Karpas-422 (cell line): ENCODE measurements at places on chromosomes 16 and 17. TPM values are rescaled to one million over a fixed set of nuclear protein-coding genes. Genes with fewer than 3 reads are reported as not detected.

GRCh38 chr16:70759666-70760065 is 41.3 kb downstream of the VAC14 start:
- no peaks in the 10 kb centered on the region for H3K27me3 ChIP-seq
- no peaks in the 10 kb centered on the region for H3K4me1 ChIP-seq
- no peak for DNase-seq
- no peak overlapping the region for H3K4me3 ChIP-seq
- H3K36me3 ChIP-seq = no peaks in the 10 kb centered on the region

GRCh38 chr17:37833237-37833859 is 88.5 kb upstream of the HNF1B start:
- H3K36me3 ChIP-seq = no peaks in the 10 kb centered on the region
- H3K27me3 ChIP-seq = no peaks in the 10 kb centered on the region
- peaks cover 56% of the 10 kb centered on the region for H3K4me1 ChIP-seq
- no peak for DNase-seq
- H3K27ac ChIP-seq = no peak overlapping the region

DNA sequence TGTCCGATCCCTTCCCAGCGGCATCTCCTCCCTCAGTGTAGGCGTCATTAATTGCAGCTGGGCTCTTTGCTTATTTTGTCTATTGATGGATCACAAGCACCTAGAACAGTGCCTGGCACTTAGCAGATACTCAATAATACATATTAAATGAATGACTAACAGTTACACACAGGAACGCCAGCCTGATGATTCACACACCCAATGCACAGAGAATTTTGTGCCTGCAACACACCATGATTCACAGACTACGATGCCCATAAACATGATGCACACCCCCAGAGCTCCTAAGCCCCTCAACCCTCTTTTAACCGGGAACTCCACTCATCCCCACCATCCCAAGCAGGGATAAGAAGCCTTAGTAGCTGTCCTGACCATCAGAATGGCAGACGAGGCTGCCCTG is 66.6 kb upstream of the TMEM97 start:
- no peaks in the 10 kb centered on the region for H3K27me3 ChIP-seq
- H3K4me3 ChIP-seq = no peak overlapping the region
- no peak overlapping the region for H3K27ac ChIP-seq
- peaks cover 10% of the 10 kb centered on the region for H3K4me1 ChIP-seq

- no peaks in the 10 kb centered on the region for H3K27me3 ChIP-seq
- H3K4me3 ChIP-seq = no peak overlapping the region
- no peaks in the 10 kb centered on the region for H3K4me1 ChIP-seq
- no peak for DNase-seq
- H3K27ac ChIP-seq = no peak overlapping the region
Observed at GRCh38 chr17:70905796-70906195, 736.5 kb downstream of the KCNJ2 start.

DNA sequence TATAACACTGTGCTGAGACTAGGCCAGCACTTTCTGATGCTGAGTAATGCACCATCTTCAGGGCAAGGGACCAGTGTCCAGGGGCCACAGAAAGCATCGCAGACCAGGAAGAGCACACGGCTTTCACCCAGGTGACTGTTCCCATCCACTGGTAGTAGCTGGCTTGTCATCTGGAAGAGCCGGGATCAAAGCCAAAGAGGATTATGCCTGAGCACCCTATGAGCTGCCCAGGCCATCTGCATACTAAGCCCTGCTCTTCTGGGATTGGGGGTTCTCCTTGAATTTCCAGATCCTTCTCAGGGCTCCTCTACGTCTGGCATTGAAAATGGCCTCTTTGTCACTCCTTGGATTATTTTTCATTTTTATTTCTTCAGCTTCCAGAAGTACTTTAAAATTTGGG is 140.7 kb downstream of the IRX3 start:
- no peak overlapping the region for H3K4me3 ChIP-seq
- no peaks in the 10 kb centered on the region for H3K36me3 ChIP-seq
- H3K4me1 ChIP-seq = no peaks in the 10 kb centered on the region

Gene FOXC2
- total RNA-seq = 0.07 TPM in 1 of 2 replicates, not detected in the other

Gene TNK1
- 0.75 and 3.8 TPM in 2 replicates for total RNA-seq

Gene SLFN14
- 0.11 TPM in 1 of 2 replicates, not detected in the other for total RNA-seq

Gene KRT23
- total RNA-seq = not detected in 2 replicates
